Ovary (tissue), 10 donors: ENCODE measurements at places on chromosomes 4 and X.
A peak's percentile ranks its signal among the peaks of the same experiment; 100 is the strongest.

DNA sequence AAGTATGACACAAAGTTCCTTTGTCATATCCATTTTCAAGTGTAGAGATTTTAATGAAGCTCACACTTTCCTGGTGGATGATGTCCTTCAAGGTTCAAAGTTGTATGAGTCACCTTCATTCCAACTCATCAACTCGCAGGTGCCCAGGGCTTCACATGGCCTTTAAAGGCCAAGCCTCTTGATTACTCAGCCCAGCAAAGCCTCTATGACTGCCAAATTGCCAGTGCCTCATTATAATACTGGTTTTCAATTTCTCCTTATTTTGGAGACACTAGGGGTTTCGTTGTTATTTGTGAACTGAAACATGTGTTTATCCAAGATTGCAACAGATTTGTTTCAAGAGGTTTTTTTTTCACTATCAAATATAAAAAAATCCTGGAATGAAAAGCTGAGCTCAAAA is 45.9 kb upstream of the PPP3CA start:
- no peak for DNase-seq

GRCh38 chrX:56726605-56727004 is 2.4 kb upstream of the NBDY start:
- no peak for DNase-seq

DNA sequence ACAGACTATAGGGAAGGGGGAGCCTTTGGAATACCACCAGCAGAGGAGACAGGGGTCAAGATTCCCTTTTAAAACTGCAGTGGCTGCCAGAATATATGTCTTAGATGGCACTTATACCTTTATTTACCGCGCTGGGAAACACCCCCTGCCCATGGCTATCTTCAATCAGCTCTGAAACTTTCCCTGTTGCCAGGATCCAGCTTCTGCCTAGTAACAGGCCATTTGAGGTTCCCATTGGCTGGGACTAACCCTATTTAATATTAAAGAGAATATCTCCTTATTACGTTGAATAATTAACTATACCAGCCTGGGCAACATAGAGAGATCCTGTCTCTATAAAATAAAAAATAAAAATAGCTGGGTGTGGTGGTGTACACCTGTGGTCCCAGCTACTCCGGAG is 23.8 kb downstream of the SOWAHB start:
- no peak for DNase-seq

- DNase-seq = no peak
These were observed 26.8 kb downstream of the TRMT2B start for GRCh38 chrX:101025126-101025525.

DNA sequence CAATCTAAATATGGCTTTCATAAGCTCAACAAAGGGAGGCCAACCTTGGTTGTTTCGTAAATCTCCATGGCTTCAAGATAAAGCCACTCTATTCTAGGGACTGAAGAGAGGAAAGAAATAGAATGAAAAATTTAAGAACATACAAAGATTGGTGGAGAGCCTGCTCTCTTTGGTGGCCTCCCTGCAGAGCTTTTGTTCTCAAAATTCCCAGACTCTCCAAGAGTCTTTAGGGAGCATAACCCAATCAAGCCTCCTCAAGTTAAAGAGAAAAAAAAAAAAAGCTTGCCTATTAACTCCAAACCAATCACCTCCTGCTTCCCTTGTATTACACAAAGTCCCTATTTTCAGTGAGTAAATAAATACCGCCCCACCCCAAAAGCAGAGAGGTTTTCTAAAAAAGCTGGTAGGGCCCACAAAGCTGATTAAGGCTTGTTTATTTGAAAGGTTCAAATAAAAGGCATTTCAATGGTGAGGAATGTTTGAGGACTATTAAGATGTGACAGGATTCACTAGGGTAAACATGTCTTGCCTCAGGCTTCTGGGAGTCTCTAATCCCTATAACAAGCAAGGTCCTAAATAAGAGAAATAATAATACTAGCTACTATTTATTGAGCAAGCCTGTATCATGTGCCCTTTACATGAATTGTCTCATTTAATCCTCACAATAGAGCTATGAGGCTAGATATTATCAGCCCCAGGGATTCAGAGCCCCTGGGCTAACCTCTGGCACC is 71.6 kb downstream of the GPC3 start:
- no peak for DNase-seq

GRCh38 chr4:61406677-61407076 is 206.6 kb downstream of the ADGRL3 start:
- DNase-seq = no peak

DNA sequence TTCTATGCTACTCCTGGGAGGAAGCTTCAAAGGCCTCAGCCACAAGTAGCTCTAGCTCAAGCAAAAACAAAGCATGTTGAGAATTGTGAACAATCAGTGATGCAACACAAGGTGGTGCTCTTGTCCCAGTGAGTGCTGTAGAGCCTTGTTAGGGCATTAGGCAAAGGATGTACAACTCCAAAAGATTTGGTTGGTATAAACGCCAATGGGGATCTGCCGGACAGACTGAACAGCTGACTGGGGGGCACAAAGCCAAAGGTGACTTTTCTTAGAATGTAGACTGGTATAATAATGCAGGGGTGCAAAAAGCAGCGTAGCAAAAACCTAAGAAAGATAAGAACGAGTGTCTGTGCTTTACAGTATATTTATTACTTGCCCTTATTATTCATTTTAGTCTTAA is 62.6 kb upstream of the ALB start:
- DNase-seq = peak; percentile 25

GRCh38 chrX:134999469-134999868 is 8.7 kb downstream of the SMIM10 start:
- no peak for DNase-seq

- DNase-seq = peak; percentile 31
These were observed 1.9 kb downstream of the EFNB1 start for GRCh38 chrX:68830419-68831404.

DNA sequence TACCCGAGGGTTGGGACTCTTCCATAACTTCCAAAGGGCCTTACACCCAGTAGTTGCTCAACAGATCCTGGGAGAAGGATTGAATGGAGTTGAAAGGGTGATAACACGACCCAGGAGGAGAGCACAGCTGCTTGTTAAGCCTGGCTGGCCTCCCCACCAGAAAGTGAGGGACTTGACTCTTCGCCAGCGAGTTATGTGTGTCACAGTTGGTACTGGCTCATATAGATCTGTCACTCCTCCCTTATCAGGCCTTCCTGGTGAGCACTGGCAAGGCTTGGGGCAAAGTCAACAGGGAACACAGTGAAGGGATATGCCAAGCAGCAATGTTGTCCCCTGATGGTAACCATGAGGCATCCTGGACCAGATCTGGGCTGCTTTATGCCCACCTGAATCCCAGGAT is 35.8 kb downstream of the APLN start:
- DNase-seq = no peak

DNA sequence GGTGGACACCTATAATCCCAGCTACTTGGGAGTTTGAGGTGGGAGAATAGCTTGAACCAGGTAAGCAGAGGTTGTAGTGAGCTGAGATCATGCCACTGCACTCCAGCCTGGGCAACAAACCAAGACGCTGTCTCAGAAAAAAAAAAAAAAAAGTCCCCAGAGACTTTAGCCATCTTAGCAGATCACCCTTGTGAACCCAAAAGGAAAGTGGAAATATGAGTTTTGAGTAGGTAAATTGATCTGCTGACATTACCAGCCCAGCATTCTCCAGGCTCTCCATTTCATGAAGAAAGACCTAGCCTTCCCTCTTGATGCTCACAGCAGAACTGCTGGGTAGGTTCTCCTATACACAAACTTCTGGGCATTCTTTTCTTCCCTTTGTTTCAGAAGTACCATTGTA is 24.5 kb upstream of the HNRNPD start:
- no peak for DNase-seq

DNA sequence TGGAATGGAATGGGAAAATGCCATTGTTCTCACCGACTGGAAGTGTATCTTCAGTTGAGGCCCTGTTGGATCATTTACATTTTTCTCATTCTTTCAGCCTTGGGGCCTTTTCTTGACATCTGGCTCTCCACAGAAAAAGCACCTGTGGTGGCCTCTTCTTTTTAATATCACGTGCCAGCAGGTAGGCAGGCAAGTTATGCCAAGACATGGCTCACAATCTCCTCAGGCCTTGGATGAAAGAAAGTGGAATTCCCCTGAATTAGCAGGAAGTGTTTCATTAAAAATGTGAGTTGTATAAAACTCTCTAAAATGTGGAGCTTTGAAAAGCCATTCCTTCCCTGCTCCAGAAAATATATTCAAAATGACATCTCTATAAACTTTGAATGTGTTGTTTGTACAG is 122.1 kb downstream of the FRAS1 start:
- DNase-seq = no peak

- DNase-seq = no peak
These were observed 97.4 kb downstream of the RASL11B start for GRCh38 chr4:52959541-52959940.

DNA sequence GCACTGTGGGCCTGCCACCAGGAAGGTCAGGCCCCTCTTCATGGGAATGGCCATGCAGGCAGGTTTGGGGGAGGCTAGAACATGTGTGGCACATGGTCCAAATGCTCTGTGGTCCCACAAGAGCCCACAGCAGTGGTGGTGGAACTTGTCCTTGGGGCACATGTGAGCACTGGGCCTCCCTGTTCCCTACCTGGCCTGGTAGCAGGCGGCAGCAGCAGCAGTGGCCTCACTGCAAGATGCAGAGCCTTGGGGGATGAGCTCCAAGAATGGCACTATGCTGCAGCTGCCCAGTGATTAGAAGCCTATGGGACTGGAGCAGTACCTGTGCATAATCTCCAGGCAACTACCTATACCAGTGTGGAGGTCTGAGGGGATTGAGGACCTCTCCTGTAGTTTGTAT is 197.0 kb upstream of the DCAF8L1 start:
- no peak for DNase-seq

- no peak for DNase-seq
These were observed 60.4 kb downstream of the F11 start for GRCh38 chr4:186326391-186326790.

GRCh38 chrX:129723511-129723910 is 15.3 kb upstream of the XPNPEP2 start:
- DNase-seq = no peak

GRCh38 chr4:6546681-6547447 is 28.1 kb upstream of the MAN2B2 start:
- no peak for DNase-seq

GRCh38 chrX:53716328-53717088 is 30.0 kb upstream of the HUWE1 start:
- no peak for DNase-seq

DNA sequence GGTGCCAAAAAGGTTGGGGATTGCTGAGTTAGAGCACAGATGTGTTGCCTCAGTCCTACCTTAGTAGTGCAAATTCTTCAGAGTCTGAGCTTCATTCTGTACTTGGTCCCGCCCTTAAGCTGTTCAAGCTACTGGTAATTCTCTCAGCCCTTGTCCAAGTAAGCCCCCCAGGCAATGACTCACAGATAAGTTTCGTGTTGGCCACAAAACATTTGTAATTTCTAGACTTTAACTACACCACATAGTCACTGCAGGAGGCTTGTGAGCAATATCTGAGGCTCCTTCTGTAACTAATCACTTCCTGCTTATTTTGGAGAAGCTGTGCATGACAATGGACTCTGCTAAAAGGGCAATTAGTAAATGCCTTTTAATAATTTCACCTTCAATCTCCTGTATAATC is 1420.5 kb downstream of the PCDH7 start:
- DNase-seq = no peak

DNA sequence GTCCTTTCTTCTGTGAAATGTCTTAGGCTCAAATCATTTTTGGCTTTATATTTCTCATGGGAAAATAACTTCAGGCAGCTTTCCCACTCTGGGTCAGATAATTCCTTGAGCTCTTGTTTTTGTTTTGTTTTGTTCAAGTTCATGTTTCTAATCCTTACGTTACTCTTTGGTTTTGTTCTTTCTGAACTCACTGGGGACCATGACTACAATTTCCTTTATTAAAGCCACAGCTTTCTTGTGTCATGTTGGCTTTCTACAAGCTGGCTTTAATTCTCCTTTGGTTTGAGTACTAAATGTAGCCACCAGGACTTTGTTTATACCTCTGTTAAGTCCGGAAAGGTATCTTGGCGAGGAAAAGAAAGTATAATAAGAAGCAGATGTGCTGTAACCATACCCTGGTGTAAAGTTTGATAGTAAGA is 30.8 kb upstream of the ANXA3 start:
- no peak for DNase-seq

DNA sequence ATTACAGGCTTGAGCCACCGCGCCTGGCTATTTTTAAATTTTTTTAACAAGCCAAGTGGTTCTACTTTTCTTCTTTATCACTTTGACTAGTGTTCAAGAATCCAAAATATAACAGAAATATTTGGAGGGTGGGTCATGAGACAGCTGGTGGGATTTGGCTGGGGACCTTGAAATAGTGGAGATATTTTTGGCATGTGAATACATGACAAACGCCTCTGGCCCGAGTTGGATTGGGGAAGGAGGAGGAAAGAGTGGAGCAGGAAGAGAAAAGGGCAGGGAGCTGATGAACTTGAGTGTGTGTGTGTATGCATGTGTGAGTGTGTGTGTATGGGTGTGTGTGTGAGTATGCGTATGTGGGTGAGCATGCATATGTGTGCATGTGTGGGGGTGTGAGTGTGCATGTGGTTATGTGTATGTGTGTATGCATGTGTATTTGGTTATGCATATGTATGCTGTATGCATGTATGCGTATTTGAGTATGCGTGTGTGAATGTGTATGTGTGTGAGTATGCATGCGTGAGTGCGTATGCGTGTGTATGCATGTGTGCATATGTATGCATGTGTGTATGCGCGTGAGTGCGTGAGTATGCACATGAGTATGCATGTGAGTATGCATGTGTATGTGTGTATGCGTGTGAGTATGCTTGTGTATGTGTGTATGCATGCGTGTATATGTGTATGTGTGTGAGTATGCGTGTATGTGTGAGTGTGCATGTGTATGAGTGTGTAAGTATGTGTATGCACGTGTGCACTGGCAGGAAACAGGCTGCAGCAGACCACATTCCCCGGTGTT is 49.6 kb downstream of the JADE1 start:
- DNase-seq = peak; percentile 59

- no peak for DNase-seq
These were observed 11.4 kb upstream of the MCUB start for GRCh38 chr4:109548655-109549054.

DNA sequence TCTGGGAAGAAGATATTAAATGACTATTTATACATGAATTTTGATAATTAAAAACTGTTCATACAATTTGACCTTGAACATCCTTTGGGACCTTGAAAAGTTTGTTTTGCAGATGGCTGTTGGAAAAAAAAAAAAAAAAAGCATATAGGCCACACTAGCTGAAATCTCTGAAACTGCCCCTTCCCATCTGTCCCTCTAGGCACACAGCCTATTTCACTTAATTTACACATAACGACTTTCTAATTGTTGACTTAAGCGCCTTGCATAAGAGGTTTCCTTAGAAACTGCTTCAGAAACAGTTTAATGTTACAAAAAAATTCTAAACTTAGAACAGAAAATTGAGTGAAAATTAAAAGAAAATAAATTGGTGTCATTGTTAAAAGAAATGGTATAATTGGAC is 131.0 kb downstream of the COX18 start:
- no peak for DNase-seq

DNA sequence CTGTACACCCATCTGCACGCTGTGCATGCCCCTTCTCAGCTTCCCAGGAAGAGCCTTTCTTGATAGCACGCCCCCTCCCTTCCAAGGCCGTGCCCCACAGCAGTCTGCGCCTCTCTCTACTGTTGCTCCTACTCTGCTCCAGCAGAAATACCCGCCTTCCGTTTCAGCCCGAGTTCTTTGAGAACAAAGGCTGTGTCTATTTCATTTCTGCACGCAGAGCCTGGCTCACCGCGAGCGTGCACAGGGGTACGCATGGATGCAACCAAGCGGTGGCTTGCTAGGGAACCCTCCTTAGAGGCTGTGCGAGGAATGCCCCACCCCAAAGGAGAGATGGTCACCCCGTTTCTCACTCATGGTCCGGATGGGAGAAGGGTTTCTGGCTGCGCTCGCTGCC is 485 bp downstream of the AADAT start:
- DNase-seq = peak; percentile 38

GRCh38 chr4:40193016-40193571 is 3.7 kb upstream of the RHOH start:
- DNase-seq = no peak
